ENCODE measurements at places on chromosomes 16 and 17. TPM values are rescaled to one million over a fixed set of nuclear protein-coding genes. Genes with fewer than 3 reads are reported as not detected.

G6PC1 gene
- total RNA-seq: not detected

- no peaks in the 10 kb centered on the region for H3K27me3 ChIP-seq
- no peak for DNase-seq
- H3K4me3 ChIP-seq: no peak overlapping the region
- H3K27ac ChIP-seq: no peak overlapping the region
These were observed 22.7 kb downstream of the PROCA1 start for GRCh38 chr17:28689011-28689410.

TCAP gene
- total RNA-seq: 2.3 TPM

CHST5 gene
- total RNA-seq: 0.11 TPM

WNT9B gene
- total RNA-seq: not detected

RCVRN gene
- total RNA-seq: 0.38 TPM

DNA sequence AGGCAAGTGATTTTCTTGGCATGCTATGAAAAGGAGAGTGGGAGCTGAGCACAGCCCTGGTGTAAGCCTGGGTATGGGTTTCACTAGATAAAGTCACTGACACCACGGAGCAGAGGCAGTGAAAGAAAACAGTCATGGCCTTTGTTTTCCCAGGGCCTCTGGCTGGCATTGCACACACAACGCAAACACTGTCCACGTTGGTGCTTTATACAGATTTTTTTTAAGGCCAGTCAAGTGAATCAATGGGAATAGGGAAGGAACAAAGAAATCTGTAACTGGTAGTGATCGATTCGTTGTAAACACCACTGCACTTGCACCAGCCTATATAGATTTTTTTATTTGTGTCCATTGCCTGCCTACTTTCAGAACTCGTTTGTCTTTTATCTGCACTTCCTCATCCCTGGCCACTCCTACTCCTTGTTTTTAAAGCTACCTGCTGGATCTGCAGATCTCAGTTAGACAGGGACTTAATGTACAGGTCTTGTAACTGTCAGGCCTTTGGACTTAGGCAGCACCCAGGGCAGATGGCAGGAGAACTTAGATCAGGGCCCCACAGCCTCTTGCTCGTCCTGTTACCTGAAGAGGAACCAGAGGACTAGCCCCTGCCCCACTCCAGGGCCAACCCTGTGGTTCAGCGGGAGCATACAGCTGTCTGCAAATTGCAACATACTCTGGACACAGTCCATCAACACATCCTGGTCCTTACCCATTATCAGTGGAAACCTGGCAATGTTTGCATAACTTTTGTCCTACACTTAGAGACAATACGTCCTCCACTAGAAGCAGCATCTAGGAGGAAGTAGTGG, 10.6 kb upstream of the TMIGD1 start:
- H3K36me3 ChIP-seq: no peaks in the 10 kb centered on the region
- H3K4me3 ChIP-seq: no peak overlapping the region
- H3K4me1 ChIP-seq: peaks cover 6% of the 10 kb centered on the region
- H3K27me3 ChIP-seq: peaks cover 2% of the 10 kb centered on the region
- no peak overlapping the region for H3K27ac ChIP-seq
- DNase-seq: no peak

SEPTIN12 gene
- not detected for total RNA-seq

LGALS9B gene
- total RNA-seq: not detected

DNA sequence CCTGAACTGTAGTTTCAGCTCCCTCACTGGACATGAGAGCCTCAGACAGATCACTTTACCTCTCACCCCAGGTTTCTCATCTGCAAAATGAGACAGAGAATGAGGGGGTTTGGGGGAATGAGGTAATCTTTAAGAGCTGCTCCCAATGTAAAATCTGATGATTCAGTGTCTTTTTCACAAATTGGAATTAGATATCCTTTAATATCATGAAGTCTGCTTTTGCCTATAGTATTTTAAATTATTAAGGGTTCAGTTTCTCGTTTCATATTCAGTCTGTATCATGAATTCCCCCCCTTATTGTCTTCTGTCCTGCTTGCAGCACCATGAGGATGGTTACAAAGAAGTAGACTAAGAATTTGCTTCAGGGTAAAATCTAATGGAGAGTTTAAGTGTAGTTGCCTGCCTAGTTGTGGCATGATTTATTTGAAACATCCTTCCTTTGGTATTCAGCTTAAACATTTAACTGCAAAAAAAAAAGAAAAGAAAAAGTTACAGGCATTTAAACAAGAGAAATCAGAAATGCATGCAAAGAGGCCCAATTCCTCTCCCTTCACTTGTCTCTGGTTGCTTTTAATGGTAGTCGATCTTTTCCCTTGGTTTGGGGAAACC, 77.3 kb downstream of the WNT3 start:
- DNase-seq: no peak
- no peaks in the 10 kb centered on the region for H3K27me3 ChIP-seq
- no peak overlapping the region for H3K4me3 ChIP-seq
- peaks cover 31% of the 10 kb centered on the region for H3K36me3 ChIP-seq
- no peak overlapping the region for H3K27ac ChIP-seq

SOX9 gene
- 0.07 TPM for total RNA-seq
